Pancreas (tissue), 10 donors: ENCODE measurements at places on chromosomes 16 and 17. TPM values are rescaled to one million over a fixed set of nuclear protein-coding genes. Genes with fewer than 3 reads are reported as not detected.

DNA sequence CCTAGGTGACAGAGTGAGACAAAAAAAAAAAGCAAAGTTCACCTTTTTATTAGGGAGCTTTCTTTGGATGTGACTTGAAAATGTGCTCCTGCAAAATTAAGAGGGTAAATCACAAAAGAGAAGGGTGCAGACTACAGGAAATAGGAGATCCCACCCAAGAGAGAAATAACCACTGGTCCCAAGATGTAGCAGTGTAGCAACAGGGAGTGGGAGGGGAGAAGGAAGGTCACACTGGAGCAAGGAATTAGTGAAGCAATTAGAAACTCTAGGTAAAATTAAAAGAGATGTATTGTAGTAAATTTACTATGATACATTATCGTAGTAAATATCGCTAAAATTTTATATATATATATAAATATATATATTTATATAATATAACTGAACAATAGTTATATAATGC, 12.3 kb upstream of the SPN start:
- H3K4me3 ChIP-seq, result no peak overlapping the region
- H3K27me3 ChIP-seq, result no peaks in the 10 kb centered on the region
- H3K36me3 ChIP-seq, result no peaks in the 10 kb centered on the region
- DNase-seq, result no peak
- H3K27ac ChIP-seq, result no peak overlapping the region

GRCh38 chr17:28948342-28948741, 3.0 kb downstream of the PHF12 start:
- peak overlapping the region; percentile 94 for H3K27ac ChIP-seq
- peaks cover 42% of the 10 kb centered on the region for H3K4me1 ChIP-seq
- no peaks in the 10 kb centered on the region for H3K36me3 ChIP-seq
- DNase-seq, result no peak
- H3K27me3 ChIP-seq, result no peaks in the 10 kb centered on the region
- peak overlapping the region; percentile 67 for H3K4me3 ChIP-seq

- DNase-seq, result peak; percentile 36
- H3K4me1 ChIP-seq, result peaks cover 10% of the 10 kb centered on the region
- H3K36me3 ChIP-seq, result no peaks in the 10 kb centered on the region
- no peaks in the 10 kb centered on the region for H3K27me3 ChIP-seq
- no peak overlapping the region for H3K4me3 ChIP-seq
Measured at GRCh38 chr16:84786605-84787262, 33.1 kb upstream of the CRISPLD2 start.

DNA sequence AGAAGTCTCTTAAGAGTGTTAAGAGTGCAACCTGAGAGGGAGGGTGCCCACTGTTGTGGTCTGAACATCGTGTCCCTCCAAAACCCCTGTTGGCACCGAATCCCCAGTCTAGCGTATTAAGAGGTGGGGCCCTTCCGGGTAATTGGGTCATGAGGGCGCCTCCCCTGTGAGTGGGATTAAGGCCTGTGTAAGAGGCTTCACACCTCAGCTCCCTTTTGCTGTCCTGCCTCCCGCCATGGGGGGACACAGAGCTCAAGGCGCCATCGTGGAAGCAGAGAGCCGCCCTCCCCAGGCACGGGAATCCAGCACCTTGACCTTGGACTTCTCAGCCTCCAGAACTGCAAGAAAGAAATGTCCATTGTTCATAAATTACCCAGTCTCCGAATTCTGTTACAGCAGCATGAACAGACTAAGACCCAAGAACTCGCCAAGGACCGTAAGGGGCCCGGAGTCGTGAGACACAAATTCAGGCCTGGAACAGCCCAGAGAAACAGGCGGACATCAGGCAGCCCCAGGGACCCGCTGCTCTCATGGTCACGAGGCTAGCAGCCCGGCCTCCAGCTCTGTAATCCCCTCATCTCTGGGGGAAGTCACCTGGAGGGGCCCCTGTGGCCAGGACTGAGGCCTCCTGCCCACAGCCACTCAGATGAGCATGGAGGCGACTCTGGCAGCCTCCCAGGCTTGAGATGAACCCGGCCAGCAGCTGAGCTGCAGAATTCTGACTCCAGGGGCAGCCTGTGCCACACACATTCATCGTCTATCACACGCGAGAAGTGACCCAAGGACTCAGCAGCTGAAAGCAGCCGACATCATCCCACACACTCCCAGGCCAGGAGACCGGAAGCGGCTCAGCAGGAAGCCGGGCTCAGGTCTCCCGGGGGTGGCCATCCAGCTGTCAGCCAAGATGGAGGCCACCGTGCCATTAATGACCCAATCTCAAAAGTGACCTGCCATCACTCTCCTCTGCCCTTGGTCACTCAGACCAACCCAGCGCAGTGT, 12.8 kb upstream of the CHMP6 start:
- no peaks in the 10 kb centered on the region for H3K27me3 ChIP-seq
- H3K27ac ChIP-seq, result no peak overlapping the region
- no peaks in the 10 kb centered on the region for H3K4me1 ChIP-seq
- H3K4me3 ChIP-seq, result no peak overlapping the region
- no peaks in the 10 kb centered on the region for H3K36me3 ChIP-seq

DNA sequence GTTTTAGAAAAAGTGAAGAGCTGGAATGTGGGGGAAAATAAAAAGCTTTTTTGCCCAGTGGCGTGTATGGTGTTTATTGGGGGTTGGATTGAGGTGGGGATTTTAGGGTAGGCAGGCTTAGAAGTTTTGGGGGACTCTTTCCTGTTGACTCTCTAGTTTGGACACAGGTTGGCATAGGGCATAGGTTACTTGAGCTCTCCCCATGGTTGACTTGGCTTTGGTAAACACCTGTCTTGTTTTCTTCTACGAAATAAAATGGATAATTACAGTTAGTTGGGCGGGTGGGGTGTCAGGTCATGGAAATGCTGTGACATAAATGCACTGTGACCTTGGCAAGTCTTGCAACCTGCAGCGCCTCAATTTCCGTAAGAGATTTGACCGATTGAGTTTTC, 680 bp upstream of the TAOK2 start:
- peaks cover 2% of the 10 kb centered on the region for H3K36me3 ChIP-seq
- no peaks in the 10 kb centered on the region for H3K27me3 ChIP-seq
- H3K27ac ChIP-seq, result no peak overlapping the region
- DNase-seq, result no peak
- H3K4me3 ChIP-seq, result no peak overlapping the region

DNA sequence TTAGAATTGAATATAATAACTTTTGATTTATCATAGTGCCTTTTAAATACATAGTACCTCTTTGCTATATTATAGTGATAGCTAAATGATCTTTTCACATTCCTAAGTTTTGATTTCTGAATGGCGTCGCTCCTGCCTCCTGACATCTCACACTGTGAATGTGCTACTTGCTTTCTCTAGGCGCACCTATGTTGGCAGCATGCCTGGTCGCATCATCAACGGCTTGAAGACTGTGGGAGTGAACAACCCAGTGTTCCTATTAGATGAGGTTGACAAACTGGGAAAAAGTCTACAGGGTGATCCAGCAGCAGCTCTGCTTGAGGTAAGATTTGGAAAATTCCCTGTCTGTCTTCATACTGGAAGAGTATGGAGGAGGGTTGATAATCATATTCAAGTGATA, 29.8 kb upstream of the ABCC11 start:
- H3K4me1 ChIP-seq, result no peaks in the 10 kb centered on the region
- no peak overlapping the region for H3K4me3 ChIP-seq
- no peak for DNase-seq

Gene KRTAP1-5
- polyA plus RNA-seq, result not detected

Gene SREBF1
- polyA plus RNA-seq, result 67.3 TPM

Gene SMURF2
- polyA plus RNA-seq, result 6.0 TPM

Gene PARN
- 13.5 TPM for polyA plus RNA-seq

Gene CCDC200
- 0.26 TPM for polyA plus RNA-seq
